ENCODE measurements at places on chromosomes 4 and X. TPM values are rescaled to one million over a fixed set of nuclear protein-coding genes. Genes with fewer than 3 reads are reported as not detected.

GRCh38 chr4:65416891-65417290 lies 253.4 kb downstream of the EPHA5 start:
- H3K4me1 ChIP-seq = no peaks in the 10 kb centered on the region
- no peak overlapping the region for H3K27ac ChIP-seq
- H3K27me3 ChIP-seq = no peaks in the 10 kb centered on the region
- DNase-seq = no peak
- no peaks in the 10 kb centered on the region for H3K36me3 ChIP-seq

GRCh38 chr4:8157944-8158709 lies 486 bp downstream of the ABLIM2 start:
- H3K27ac ChIP-seq = no peak overlapping the region
- H3K4me3 ChIP-seq = peak overlapping the region; percentile 46
- H3K4me1 ChIP-seq = peaks cover 5% of the 10 kb centered on the region
- H3K27me3 ChIP-seq = peaks cover 3% of the 10 kb centered on the region
- DNase-seq = no peak
- H3K36me3 ChIP-seq = no peaks in the 10 kb centered on the region

The ACOX3 gene
- 6.8 TPM for polyA plus RNA-seq

DNA sequence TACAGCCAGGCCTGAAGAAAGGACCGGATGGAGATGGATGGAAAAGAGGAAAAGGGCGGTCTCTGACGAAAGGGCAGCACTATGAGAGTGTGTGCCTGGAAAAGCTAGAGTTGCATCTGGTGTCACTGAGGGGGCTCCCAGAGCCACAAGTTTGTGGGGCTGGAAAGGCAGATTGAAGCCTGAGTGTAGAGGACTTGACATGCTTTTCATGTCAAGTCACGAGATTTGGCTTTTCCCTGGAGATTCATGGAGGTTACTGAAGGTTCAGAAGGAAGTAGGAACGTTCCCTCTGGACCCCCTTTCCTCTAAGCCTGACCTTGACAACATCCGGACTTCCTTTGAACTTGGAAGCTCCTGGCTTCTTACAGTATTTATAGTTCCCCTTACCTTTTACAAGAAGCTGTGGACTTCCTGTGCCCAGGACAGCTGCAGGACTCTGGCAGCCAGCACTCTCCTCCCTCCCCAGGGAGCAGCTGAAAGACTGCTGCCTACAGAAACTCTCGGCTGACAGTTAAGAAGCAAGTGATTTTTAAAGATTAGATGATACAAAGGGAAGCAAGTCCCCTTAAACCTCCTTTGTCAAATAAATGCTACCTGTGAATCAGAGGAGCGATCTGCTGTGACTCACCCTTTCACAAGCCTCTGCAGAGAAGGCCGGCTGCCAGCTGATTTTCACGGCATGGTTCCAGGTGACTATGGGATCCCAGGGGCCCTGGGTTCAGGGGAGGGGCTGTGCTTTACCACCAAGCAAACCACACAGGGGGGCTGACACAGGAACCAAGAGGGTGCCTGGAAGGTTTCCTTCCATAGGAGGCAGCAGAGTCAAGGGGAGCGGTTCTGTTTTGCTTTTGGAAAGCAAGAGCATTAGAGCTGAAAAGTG lies 72.9 kb upstream of the STIM2 start:
- no peaks in the 10 kb centered on the region for H3K4me1 ChIP-seq
- no peak overlapping the region for H3K4me3 ChIP-seq
- DNase-seq = peak; percentile 49
- H3K27ac ChIP-seq = no peak overlapping the region
- no peaks in the 10 kb centered on the region for H3K36me3 ChIP-seq

- no peak for DNase-seq
- no peaks in the 10 kb centered on the region for H3K4me1 ChIP-seq
- no peaks in the 10 kb centered on the region for H3K27me3 ChIP-seq
- no peak overlapping the region for H3K27ac ChIP-seq
Measured at GRCh38 chrX:74523870-74524735, 90.3 kb downstream of the RLIM start.

All from fibroblast of lung (primary cell).